ENCODE measurements at places on chromosomes 11 and 22.

DNA sequence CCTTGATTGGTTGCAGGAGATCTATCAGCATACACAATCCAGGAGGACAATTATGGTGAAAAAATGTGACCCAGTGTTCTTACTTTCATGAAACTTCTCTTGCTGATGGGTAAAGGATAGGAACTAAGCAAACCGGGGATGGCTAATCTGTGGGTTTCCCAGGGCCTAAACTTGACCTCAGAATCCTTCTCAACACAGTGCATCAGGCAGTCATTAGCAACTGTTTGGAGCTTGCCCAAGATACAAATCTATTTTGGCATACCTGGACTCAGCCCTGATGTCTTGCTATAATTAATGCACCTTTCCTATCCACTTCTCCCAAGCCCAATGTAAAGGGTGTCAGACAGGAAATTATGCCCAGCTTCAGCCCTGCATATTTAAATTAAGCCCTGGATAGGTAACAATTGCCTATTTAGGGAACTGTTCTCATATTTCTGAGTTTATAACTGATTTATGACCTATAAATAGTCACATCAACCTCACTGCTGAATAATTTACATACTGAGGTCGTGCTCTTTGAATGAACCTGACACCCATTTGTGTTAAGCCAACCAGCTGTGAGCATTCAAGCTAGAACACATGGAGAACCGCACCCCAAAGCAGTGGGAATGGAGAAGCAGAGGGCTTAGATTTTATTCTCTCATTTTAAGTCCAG lies 9.2 kb upstream of the PHF21A start:
- no peak for DNase-seq

- no peak for DNase-seq
Observed at GRCh38 chr11:123484448-123484847, 54.4 kb downstream of the GRAMD1B start.

GRCh38 chr11:126969865-126970479 lies 30.6 kb downstream of the KIRREL3 start:
- peak; percentile 25 for DNase-seq

GRCh38 chr22:18032455-18033101 lies 8.2 kb upstream of the MICAL3 start:
- no peak for DNase-seq

GRCh38 chr22:39448205-39449054 lies 8.4 kb upstream of the MGAT3 start:
- no peak for DNase-seq

GRCh38 chr11:67522844-67523555 lies at the start of gene CABP2:
Gene CABP2 (minus strand): TSS chr11:67523446. CDS start chr11:67523326, 120 bp downstream.
- no peak for DNase-seq

DNA sequence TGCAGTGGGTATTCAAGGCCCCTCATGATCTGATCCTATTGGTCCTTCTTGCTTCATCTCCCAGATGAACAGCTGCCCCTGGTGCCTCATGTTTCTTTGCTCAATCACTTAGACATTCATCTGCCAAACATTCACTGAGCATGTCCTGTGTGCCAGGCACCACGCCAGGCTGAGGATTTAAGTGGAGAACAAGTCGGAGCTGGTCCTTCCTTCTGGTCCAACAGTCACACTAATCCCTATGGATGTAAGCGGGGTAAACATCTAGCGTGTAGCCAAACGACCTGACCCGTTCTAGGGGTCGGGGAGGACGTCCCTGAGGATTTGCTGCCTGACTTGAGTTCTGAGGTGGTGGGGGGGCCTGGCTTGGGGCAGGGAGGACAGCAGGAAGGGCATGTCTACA lies 21.9 kb downstream of the ZMAT5 start:
- no peak for DNase-seq

DNA sequence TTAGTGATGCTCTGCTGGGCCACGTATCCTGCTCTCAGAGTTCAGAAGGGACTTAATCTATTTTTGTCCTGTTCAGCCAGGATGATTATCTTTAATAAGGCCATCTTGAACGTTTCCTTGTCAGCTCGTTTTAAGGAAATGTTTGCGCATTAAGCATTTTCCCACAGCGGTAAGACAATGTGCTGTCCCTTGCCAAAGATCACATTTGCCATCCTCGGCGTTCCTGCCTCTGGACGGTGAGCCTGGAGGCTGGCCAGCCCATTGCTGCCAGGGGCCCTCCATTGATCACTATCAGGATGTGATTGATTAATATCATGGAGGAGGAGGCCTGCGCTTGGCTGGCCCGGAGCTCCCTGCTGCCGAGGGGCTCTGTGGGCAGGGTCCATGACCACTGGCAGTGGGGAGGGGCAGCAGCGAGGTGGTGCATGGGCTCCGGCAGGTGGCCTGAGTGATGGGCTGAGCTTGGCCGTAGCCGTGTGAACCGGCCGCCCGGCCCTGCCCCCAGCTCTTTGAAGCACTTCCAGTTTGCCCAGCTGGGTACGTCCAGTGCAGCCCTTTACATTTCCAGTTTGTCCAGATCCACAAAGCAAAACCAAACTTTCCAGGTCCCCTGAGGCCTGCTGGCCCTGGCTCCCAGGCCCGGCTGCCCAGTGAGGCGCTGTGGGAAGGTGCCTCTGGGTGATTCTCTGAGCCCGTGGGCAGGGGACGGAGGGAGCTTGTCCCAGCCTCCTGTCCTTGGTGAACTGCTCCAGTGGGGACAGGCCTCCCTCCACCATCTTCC lies 49.5 kb upstream of the SMIM38 start:
- DNase-seq, result no peak

DNA sequence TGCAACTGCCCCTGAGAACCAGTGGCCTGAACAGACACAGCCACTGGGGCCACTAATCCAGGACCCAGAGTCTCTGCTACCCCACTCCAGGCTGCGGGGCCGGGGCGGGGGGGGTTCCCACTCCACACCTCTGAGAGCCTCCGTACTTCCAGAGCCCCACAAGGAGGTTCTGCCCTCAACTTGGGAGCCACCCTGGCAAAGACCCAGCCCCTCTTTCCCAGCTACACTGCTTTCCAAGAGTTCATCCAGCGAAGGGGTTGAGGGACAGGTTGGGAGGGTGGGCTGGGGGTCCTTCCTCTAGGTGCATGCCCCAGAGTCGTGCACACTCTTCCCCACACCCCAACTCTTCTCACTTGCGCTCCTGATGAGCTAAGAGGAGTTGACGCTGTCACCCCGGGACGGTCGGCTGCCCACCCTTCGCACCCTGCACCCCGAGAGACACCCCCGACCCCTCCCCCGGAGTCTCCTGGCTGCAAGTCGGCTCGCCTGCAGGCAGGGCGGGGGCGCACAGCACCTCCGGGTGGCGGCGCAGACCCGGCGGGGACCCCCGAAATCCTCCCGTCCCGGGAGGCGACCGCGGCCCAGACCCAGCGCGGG lies 531 bp downstream of the RAB3IL1 start:
- DNase-seq, result no peak

DNA sequence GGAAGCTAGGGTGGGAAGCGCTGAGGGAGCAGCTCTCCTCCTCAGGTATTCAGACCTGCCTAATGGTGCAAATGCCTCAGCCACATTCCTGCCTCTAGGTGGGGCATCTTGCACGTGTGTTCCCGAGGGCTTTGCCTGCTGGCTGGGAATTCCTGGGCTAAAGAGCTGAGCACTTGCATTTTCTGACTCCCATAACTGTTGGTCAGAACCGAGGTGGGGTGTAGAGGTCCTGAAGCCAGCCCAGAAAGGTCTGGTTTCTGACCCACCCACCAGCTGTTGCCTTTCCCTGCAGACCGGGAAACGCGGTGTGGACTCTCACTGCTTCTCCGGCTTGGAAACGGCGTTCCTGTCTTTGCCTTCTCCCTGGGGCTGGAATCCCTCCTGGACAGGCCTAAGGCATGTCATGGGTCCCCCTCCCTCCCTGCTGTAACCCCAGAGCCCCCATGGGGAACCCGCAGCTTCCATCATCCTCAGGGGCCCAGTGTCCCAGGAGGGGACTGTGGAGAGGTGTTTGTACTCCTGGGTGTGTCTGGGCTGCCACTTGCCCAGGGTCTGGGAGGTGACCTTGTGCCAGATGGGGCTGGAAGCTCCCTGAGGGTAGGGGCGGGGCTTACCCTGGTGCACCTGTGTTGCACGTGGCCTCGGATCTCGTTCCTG lies 24.0 kb upstream of the SMIM38 start:
- DNase-seq, result no peak

GRCh38 chr11:10742460-10743208 lies 8.4 kb upstream of the CTR9 start:
- DNase-seq, result no peak

DNA sequence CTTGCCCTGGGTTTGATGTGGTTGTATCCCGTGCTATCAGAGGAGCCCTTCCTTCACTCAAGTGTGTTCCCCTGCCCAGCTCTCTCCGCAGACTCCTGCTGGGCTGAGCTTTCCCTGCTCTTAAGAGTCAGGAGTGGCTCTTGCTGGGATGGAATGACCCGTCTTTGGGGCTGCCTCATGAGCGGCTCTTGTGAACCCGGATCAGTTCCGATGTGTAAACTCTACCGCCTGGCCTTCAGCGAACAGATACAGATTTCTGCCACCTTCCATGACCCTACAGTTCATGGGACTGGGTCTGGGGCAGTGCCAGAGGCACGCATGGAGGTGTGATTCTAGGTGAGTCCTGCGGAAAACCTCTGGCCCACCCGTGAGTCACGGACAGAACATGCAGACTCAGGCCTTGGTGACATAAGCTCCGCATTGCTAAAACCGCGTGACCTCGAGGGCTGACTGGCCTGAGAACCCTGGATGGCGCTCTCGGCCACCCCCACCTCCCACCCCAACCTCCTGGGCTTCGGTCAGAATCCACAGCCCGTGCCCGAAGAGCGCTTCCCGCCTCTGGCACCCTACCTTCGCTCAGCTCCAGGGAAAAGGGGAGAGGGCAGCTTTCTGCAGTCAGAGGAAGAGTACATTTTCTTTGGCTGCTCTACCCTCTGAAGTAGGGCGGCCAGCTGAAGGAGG lies 1.3 kb upstream of the ZBTB16 start:
- no peak for DNase-seq

GRCh38 chr22:26534874-26535602 lies 22.8 kb upstream of the TFIP11 start:
- DNase-seq, result no peak

DNA sequence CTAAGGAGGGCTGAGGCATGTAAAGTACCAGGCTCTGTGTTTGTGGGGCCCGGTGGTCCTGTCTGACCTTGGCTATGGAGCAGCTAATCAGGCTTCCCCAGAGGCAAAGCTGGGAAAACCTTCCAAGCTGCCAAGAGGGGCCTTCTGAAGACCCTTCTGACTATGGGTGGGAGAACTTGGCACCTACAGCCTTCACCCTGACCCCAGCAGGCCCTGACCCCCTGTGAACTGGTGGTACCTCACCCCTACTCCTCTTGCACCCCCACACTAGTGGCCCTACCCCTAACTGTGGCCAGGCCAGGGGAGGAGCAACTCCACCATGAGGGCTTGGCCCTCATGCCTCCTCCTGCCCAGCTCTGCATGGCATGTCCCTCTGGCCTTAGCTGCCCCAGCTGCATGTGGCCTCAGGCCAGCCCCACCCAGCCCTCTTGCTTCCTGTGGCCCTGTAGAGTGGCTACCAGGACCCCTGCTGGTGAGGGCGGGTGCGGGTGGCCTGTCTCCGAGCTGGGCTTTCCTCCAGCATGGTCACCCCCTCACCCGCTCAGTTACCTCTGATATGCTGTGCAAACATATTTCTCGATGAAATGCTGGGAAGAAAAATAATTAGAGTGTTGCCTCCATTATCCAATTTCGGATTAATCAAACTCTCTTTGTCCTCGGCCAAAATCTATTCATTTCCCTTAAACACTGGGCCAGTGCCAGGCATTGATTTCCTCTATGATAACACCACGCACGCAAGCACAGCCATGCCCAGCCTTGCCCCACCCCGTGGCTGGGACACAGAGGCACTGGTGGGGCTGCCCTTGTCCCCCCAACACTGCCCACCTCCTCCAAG lies 7.5 kb downstream of the GNAZ start:
- DNase-seq, result no peak

- DNase-seq, result no peak
Observed at GRCh38 chr22:43652845-43653244, 159.3 kb downstream of the EFCAB6 start.

DNA sequence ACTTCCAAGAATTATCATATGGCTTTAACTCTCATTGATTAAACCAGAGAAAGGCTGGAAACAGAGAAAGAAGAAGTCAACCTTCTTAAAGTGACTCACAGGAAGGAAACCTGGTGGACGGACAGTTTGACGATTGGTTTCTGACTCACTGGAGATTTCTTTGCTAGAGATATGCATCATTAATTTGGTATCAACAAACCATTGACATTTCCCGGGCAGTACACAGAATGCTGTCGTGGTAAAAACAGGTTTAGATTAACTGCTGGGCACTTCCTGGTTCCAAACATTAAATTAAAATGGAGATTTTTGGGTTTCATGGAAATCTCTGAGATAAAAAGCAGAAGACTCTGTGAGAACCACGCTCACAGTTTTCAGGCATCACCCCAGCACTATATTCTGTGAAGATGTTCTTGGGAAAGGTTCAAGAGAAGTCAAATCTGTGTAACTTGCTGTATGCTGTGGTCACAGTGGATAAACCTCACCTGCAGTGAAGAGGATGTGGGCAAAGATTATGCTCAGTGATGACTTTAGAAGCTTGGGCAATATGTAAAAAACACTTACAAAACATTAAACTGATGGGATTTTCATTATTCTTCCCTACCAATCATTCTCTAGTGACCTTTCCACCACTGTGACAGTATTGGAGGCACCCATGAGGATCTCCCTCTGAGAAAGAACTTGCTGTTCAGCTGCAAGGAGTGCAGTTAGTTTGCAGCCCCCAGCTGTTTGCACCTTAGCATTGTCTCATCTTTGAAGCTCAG lies 61.1 kb upstream of the CD44 start:
- DNase-seq, result no peak

- no peak for DNase-seq
Observed at GRCh38 chr11:88507771-88508417, 170.4 kb upstream of the CTSC start.

- no peak for DNase-seq
Observed at GRCh38 chr11:26820739-26821138, 98.9 kb upstream of the SLC5A12 start.

DNA sequence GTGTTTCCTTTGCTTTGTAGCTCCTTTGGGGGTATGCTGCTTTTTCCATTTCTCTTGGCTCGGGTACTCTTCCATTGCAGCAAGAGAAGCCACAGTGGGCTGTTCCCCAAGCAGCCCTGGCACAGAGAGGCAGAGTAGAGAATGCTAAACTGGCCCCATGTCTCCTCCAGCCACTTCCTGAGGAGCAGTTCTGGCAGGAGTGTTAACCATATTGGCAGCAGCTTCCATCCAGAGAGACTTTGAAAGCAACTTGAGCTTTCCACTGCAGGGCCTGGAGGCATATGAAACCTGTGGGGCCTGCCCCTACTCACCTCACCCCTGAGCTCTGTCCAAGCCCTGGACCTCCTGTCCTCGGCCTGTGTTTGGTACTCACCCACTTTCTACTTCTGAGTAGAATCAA lies 61.8 kb downstream of the ALX4 start:
- DNase-seq, result no peak
